ENCODE measurements at places on chromosomes 4 and X. TPM values are rescaled to one million over a fixed set of nuclear protein-coding genes. Genes with fewer than 3 reads are reported as not detected.

GRCh38 chrX:20320461-20321159, 53.9 kb upstream of the RPS6KA3 start:
- H3K4me3 ChIP-seq = no peak overlapping the region
- H3K27me3 ChIP-seq = no peaks in the 10 kb centered on the region

- no peaks in the 10 kb centered on the region for H3K27me3 ChIP-seq
- H3K4me1 ChIP-seq = peaks cover 28% of the 10 kb centered on the region
- H3K36me3 ChIP-seq = no peaks in the 10 kb centered on the region
- peak overlapping the region; percentile 84 for H3K27ac ChIP-seq
These were observed 5.6 kb downstream of the PCDH18 start for GRCh38 chr4:137526681-137527080.

- H3K27ac ChIP-seq = no peak overlapping the region
- H3K36me3 ChIP-seq = no peaks in the 10 kb centered on the region
- no peak overlapping the region for H3K4me3 ChIP-seq
- no peak for DNase-seq
- H3K27me3 ChIP-seq = no peaks in the 10 kb centered on the region
- no peaks in the 10 kb centered on the region for H3K4me1 ChIP-seq
These were observed 45.0 kb downstream of the SNX25 start for GRCh38 chr4:185254434-185254833.

MOB1B gene
- 13.0 TPM for total RNA-seq

GRCh38 chr4:162392946-162393345, 229.1 kb upstream of the FSTL5 start:
- H3K4me3 ChIP-seq = no peak overlapping the region
- H3K27me3 ChIP-seq = no peaks in the 10 kb centered on the region
- no peak overlapping the region for H3K27ac ChIP-seq
- H3K36me3 ChIP-seq = no peaks in the 10 kb centered on the region

SCRG1 gene
- 0.49 TPM for total RNA-seq

MND1 gene
- total RNA-seq = not detected

GRCh38 chr4:8324640-8325239, 55.2 kb downstream of the HTRA3 start:
- peak; percentile 74 for DNase-seq
- H3K27me3 ChIP-seq = no peaks in the 10 kb centered on the region
- no peak overlapping the region for H3K27ac ChIP-seq
- peaks cover 7% of the 10 kb centered on the region for H3K4me1 ChIP-seq
- H3K4me3 ChIP-seq = no peak overlapping the region

DNA sequence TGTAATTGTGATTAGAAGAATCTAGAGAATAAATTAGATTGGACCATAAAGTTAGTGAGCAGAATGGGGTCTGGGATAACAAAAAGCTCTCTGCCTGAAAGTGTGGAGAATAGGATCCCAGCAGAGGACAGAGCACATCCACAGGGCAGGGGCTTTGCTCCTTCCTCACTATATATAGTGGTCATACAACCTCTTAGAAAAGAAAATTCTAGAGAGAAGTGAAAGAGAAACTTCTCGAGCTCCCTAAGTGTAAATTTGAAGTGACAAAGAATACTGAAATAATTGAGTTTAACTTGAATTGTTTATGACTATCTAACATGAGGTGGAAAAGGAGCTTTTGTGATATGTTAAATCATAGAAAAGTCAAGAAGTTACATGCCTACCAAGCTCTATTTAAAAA, 14.9 kb downstream of the ADAM29 start:
- no peaks in the 10 kb centered on the region for H3K36me3 ChIP-seq
- no peaks in the 10 kb centered on the region for H3K4me1 ChIP-seq
- H3K4me3 ChIP-seq = no peak overlapping the region
- no peak overlapping the region for H3K27ac ChIP-seq
- DNase-seq = no peak

GRCh38 chr4:183635321-183635720, 23.7 kb downstream of the RWDD4 start:
- H3K27ac ChIP-seq = no peak overlapping the region
- peaks cover 8% of the 10 kb centered on the region for H3K36me3 ChIP-seq
- no peak for DNase-seq

- H3K4me3 ChIP-seq = no peak overlapping the region
- H3K27me3 ChIP-seq = no peaks in the 10 kb centered on the region
- H3K36me3 ChIP-seq = no peaks in the 10 kb centered on the region
These were observed 80.9 kb downstream of the CLDN34 start for GRCh38 chrX:10048076-10048475.
